ENCODE measurements at places on chromosomes 2 and 18.

- DNase-seq, result no peak
These were observed 46.7 kb downstream of the DGKD start for GRCh38 chr2:233400961-233401360.

DNA sequence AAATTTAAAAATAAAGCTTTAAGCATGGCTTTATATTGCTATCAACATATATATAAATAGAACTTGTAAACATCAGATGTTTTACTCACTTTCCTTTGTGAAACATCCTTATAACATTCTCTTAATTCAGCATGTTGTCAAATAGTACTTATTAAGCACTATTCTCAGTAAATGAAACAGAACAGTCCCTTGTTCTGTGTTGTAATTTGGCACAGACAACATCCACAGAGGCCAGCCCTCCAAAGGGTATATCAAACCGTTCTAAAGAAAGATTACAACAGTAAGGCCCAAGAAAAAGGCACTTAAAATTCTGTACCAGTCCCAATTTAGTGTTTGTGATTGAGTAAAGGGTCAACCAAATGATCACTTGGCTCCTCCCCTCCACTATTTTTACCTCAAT lies 46.0 kb downstream of the GAREM1 start:
- DNase-seq, result no peak

DNA sequence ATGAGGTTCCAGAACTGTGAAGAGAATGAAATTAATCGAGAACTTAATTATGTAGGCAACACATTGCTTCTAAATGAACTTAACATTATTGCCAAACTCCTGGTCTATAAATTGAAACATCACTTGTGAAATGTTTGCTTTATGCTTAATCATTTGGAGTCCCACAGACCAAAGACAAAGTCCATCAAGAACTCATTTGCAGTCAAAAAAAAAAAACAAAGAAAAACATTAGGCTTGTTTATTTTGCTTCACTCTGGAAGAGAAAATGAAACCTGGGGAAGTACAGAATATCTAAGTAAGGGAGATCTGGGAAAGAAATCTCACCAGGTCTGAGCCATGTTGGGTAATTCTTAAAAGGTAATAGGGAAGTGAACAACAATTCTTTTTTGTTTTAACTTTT lies 1363.5 kb upstream of the DDX18 start:
- no peak for DNase-seq

- no peak for DNase-seq
These were observed 311.1 kb downstream of the EN1 start for GRCh38 chr2:118536306-118536705.

DNA sequence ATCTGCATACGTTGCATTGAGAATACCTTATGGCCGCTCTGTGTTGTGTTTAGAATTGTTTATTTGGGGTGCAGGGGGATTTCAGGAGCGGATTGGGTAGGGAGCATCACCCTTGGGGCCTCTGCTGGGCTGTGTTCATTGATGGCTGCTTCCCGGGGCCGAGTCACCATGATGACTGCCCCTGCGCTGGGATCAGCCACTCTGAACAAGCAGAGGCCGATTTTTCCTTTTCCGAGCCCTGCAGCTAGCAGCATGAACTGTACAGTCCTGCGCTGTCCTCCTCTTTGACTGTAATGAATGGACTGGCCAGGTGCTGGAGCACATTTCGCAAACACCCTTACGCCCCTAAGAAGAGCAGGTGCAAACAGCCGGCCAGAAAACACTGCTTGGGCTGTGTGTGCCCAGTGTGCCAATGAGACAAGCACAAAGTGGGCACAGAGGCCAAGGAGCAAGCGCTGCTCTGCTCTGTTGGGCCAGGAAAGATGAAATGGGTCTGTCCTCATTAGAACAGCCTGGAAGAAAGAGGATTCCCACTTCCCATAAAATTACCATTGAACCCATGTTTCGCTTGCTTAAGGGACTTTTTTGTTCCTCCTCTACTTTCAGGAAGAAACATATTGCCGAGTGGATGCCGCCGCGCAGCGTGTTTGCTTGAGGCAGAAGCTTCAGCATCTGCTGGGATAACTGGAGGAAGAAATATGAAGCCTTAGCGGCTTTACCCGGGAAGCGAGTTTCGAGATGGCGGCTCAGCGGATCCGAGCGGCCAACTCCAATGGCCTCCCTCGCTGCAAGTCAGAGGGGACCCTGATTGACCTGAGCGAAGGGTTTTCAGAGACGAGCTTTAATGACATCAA lies 82.7 kb downstream of the SH3BP4 start:
- no peak for DNase-seq

- no peak for DNase-seq
These were observed 2.0 kb downstream of the GDF7 start for GRCh38 chr2:20668871-20669475.

DNA sequence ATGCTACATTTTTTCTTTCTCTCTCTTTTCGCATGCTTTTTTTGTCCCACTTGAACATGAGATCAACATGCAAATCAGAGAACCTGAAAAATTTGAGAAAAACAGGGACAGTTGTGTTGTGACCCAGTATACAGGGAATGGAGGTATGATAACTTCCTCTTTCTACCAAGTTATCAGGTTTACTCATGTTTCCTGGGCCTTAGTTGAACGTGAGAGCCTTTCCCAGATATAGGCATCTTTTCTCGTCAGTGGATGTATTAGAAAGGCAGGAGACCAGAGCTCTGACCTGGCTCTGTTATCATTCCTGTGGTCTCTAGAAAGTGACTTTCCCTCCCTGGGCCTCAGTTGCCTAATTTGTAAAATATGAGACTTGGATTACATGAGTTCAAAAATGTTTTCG lies 30.1 kb upstream of the FAM117B start:
- DNase-seq, result no peak

- DNase-seq, result no peak
These were observed 202.3 kb downstream of the MYO3B start for GRCh38 chr2:170380267-170380666.

DNA sequence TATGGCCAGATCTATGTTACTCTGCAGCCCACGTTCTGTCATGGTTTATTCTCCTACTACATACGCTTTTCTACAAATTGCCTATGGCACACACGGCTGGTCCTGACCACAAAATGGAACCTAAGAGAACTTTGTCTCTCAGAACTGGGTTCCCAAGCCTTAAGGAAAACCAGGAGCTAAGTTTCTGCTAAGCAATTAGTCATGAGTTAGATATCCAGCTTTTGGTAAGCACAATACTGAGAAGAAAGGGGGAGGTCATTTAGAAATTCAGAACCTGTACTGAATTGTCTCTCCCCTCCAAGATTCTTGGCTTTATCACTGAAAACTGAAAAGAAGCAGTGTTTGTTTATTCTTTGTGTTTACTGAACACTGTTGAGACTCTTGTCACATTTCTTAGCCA lies 283.5 kb upstream of the TANK start:
- DNase-seq, result no peak

GRCh38 chr2:20447437-20448245 lies 767 bp downstream of the RHOB start:
- peak; percentile 22 for DNase-seq

DNA sequence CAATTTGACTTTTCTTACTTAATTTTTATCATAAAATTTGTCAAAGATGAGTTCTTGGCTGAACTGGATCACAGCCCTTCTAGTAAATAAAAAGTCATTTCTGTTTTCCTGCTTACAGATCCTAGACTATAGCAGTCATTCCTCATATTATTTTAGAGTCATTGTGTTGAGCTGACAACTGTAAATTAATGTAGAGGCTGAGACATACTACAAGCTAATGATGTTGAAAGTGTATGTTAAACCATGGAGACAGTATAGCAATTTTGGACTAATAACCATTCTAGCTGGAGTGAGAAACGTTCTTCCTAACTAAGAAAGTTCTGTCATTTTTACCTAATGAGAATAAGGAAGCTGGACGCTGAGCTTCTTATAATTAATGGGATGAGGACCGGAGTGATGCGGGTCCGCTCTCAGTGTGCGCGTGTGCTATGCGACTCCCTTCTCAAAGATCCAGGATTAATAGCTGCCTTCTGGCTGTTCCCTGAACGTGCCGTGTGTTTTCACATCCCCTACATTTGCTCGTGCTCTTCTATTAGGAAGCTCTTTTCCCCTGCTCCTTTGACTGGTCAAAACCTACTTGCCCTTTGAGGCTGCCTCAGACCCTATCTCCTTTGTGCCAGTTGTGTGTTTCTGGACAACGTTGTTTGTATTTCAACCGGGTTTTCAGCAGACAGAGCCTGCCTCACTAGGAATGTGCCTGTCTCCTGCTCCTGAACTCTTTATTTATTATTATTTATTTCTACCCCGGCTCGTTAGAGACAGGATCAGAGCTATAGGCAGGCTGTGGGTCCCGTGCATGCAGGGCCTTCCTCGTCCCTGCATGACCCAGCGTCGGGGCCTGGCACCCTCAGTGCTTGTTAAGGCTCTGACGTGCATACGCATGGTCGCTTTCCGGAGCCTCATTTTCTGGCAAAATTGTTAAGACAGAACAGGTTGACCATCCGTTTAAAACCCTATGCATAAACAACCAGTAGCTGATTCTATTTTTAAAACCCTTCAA lies 182.6 kb downstream of the DCDC2C start:
- no peak for DNase-seq

- no peak for DNase-seq
These were observed 117.8 kb upstream of the LGALSL start for GRCh38 chr2:64336171-64336570.

- DNase-seq, result no peak
These were observed 7.9 kb upstream of the ARPC2 start for GRCh38 chr2:218209078-218209477.

DNA sequence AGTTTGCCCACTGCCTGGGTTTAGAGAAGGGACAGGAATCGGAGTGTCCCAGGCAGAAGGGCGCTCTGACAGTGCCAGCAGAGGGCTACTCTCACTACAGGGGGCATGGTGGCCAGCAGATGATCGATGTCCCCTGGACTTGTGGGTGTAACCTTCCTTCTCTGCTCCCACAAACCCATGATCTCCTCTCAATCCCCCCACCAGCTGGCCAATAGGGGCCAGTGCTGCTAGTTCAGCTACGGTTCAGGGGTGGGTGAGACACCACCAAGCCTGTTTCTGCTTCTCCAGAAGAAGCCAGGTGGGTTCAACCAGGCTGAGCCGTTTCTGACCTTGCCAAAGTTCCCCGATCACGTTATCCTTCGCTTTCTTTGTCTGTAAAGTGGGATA lies 1.3 kb downstream of the NPPC start:
- DNase-seq, result no peak

- peak; percentile 48 for DNase-seq
These were observed 13.3 kb downstream of the CHPF start for GRCh38 chr2:219530048-219530963.

DNA sequence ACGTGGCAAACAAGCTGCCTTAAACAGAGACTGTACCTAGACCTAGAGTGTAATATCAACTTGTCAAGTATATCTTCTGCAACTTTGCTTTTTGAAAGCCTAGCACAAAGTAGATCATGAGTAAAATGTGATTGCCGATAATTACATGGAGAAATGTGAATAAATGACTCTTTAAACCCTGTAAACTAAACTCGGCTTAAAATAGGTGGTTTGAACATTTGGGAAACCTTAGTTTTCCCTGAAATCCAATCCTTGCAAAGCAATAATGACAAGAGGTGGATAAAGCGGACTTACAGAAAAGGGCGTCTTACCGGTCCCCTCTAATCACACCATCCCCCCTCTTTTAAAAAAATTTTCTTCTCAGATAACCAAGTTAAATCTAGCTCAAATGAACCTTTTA lies 549 bp upstream of the PSMD14 start:
- no peak for DNase-seq

GRCh38 chr2:68847751-68848150 lies 23.4 kb downstream of the BMP10 start:
- no peak for DNase-seq

DNA sequence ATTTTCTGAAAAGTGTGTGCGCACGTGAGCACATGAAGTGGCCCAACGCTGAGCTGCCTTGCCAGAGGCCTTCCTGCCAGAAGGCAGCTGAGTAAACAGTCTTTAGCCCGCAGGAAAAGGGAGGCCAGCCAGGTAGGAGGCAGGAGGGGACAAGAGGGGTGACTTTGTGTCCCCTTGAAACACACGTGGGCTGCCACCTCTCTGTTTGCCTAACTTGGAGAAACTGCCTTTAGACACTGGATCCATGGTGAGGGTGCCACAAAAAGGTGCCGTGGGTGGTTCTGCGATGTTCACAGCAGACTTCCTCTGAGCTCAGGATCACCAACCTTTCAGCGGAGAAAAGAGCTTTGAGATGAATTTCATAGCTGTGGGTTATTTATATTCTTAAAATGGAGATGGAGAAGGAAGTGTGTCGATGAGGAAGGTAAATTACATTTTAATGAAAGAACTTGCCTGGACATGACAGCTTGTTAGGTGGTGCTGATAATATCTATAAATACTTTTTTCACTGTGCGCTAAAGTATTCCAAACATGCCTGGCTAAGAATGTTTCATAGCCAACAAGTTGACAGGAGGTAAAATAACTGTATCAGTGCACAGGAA lies 36.6 kb upstream of the ASB1 start:
- no peak for DNase-seq

DNA sequence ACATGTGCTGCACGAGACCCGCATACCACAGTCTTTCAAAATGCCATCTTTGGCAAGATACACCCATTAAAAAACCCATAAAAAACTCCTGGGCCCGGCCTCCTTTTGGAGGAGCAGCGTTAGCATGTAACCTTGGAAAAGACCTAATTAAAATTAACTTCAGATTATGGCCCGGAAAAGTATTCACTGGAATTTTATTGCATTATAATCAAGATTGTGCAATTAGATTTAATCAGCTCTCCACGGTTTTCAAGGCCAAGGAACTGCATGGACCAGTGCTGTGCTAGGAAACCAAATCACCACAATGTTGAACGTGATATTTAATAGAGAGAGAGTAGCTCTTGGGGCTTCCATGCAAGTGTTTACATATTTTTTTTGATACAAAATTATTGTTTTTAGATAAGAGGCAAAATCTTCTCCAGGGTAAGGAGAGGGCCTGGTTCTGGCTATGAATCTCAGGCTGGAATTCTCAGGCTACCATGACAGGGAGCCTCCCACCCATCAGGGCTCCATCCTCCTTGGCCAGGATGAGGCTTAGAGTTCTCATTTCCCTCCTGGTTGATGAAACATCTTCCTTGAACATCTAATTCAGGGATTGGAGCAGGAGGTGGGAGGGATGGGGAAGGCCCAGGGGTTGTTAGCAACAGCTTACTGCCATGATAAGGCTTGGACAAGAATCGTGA lies 82.0 kb upstream of the TTC39C start:
- no peak for DNase-seq

- DNase-seq, result no peak
These were observed 11.1 kb downstream of the OTOF start for GRCh38 chr2:26466662-26467310.

DNA sequence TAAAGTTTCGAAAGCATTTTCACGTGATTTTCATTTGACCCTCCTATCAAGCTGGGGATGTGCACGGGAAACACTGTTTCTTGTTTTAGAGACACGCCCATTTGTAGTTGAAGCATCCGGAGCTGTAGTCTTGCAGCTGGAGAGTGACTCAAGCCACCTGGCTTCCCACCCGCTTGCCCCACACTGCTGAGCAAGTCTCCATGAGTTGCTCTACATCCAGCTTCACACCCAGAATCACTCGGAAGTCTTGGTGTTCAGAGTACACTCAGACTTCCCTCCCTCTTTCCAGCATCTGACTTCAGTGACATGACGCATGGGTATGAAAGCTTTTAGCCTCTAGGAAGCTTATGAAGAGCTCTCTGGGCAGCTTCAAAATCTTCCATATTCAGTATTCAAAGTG lies 262.4 kb downstream of the NBAS start:
- DNase-seq, result peak; percentile 56
